CD4-positive, alpha-beta memory T cell (primary cell): ENCODE measurements at places on chromosomes 11 and 22. TPM values are rescaled to one million over a fixed set of nuclear protein-coding genes. Genes with fewer than 3 reads are reported as not detected.
A peak's percentile ranks its signal among the peaks of the same experiment; 100 is the strongest.

DNA sequence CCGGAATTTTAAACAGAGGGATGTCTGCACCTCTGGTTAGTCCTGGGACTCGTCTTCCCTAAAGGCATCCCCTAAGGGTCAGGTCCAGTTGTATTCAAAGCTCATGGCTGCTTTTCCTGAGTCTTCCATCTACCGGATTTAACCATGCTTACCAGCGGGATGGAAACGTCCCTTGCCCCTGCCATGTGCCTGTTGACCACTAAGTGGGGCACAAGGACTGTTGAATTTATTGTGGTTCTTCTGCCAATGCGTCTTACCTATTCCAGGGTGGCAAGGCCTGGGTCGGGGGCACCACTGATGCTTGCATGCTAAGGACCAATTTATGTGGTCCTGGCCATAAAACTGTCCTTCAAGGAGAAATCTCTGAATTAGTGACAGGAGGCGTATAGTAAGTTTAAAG lies 25.6 kb downstream of the ANKRD42 start:
- no peaks in the 10 kb centered on the region for H3K4me1 ChIP-seq
- H3K4me3 ChIP-seq = no peak overlapping the region
- no peak for DNase-seq

DNA sequence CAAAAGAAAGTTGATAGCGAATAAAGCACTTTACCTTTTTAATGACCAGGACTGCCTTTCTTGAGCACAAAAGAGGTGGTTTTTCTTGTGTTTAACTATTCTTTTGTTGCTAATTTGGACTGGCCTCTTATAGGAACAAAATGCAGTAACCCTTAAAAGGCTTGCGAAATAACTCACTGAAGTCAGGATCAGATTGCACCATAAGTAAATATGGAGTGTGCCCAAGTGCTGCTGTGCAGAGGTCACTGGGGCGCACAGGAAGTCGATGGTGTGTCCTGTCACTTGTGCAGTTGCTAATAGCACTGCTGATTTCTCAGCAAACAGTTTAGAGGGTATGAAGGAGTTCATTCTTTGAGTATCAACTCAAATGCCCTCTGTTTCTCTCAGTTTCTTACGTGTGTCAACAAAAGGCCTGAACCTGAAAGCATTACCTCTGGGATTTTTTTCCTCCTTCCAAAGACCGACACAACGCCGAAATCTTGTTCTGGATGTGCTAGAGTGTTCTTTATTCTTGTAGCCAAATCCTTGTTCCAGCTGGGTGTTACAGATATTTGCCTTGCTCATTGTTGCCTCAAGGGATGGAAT lies 71.3 kb downstream of the ATXN10 start:
- no peaks in the 10 kb centered on the region for H3K4me1 ChIP-seq
- no peak overlapping the region for H3K27ac ChIP-seq
- H3K36me3 ChIP-seq = peaks cover 47% of the 10 kb centered on the region
- no peak for DNase-seq
- H3K27me3 ChIP-seq = no peaks in the 10 kb centered on the region

DNA sequence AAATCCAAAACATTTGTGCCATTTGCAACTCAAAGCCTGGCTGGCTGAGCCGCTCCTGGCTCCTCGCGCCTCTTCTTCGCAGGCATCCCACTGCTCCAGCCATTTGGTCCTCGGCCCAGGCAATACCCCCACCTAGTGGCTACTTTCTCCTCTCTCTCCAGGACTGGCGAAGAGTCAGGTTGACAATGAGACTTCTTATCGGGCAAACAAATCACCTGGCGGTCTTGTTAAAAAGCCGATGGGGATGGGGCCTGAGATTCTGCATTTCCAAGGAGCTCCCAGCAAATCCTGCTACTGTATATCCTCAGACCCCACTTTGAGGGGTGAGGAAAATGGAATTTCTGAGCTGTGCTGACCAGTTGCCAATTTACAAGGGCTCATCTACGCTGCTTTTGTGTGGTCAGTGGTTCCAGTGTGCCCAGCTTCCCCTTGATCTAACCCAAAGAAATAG lies 89.0 kb downstream of the ISX start:
- DNase-seq = peak; percentile 5
- H3K27ac ChIP-seq = no peak overlapping the region
- H3K27me3 ChIP-seq = no peaks in the 10 kb centered on the region

DNA sequence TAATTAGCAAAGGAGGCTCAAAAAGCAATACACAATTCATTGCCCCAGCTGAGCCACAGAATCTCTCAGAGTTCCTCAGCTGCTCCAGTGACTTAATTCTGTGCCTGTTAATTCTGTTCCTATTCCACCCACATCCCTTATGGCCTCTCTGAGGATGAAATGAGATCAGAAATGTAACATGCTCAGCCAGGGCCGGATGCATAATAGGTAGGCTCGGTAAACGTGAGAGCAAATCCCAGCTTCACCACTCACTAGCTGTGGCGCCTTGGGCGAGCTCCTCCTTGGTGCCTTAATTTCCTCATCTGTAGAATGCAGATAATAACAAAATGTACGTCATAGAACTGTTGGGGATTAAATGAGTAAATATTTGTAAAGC lies 42.8 kb upstream of the DKK3 start:
- H3K27ac ChIP-seq = no peak overlapping the region
- no peaks in the 10 kb centered on the region for H3K4me1 ChIP-seq
- H3K36me3 ChIP-seq = no peaks in the 10 kb centered on the region
- no peak overlapping the region for H3K4me3 ChIP-seq
- no peak for DNase-seq

- no peak overlapping the region for H3K27ac ChIP-seq
- DNase-seq = no peak
Observed at GRCh38 chr11:69401715-69402114, 79.7 kb upstream of the LINC01488 start.

- no peak overlapping the region for H3K27ac ChIP-seq
- H3K4me3 ChIP-seq = no peak overlapping the region
- H3K36me3 ChIP-seq = no peaks in the 10 kb centered on the region
- no peaks in the 10 kb centered on the region for H3K27me3 ChIP-seq
- no peaks in the 10 kb centered on the region for H3K4me1 ChIP-seq
- no peak for DNase-seq
Observed at GRCh38 chr11:112880495-112880894, 80.7 kb upstream of the NCAM1 start.

DNA sequence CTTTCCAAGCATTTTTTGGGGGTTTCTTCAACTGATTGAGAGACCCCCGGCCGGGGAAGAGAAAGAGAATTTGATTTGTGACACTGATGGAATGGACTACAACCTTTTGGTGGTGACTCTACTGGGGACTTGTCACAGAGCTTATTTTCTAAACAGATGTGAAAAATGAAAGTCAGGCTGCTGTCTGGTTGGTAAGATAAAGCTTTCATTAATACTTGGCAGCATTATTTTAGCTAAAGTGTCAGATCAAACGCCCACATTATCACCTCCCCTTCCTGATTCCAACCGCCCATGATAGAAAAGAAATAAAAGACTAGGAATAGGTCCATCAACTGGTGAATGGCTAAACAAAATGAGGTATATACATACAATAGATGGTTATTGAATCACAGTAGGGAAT lies 45.6 kb upstream of the EHF start:
- no peak overlapping the region for H3K27ac ChIP-seq
- DNase-seq = no peak
- peaks cover 6% of the 10 kb centered on the region for H3K27me3 ChIP-seq
- H3K4me1 ChIP-seq = no peaks in the 10 kb centered on the region
- no peak overlapping the region for H3K4me3 ChIP-seq
- H3K36me3 ChIP-seq = no peaks in the 10 kb centered on the region

- no peaks in the 10 kb centered on the region for H3K27me3 ChIP-seq
- no peak overlapping the region for H3K27ac ChIP-seq
- no peak overlapping the region for H3K4me3 ChIP-seq
- no peak for DNase-seq
- H3K36me3 ChIP-seq = no peaks in the 10 kb centered on the region
- H3K4me1 ChIP-seq = peaks cover 67% of the 10 kb centered on the region
Observed at GRCh38 chr11:47916361-47916841, 64.0 kb upstream of the PTPRJ start.

DNA sequence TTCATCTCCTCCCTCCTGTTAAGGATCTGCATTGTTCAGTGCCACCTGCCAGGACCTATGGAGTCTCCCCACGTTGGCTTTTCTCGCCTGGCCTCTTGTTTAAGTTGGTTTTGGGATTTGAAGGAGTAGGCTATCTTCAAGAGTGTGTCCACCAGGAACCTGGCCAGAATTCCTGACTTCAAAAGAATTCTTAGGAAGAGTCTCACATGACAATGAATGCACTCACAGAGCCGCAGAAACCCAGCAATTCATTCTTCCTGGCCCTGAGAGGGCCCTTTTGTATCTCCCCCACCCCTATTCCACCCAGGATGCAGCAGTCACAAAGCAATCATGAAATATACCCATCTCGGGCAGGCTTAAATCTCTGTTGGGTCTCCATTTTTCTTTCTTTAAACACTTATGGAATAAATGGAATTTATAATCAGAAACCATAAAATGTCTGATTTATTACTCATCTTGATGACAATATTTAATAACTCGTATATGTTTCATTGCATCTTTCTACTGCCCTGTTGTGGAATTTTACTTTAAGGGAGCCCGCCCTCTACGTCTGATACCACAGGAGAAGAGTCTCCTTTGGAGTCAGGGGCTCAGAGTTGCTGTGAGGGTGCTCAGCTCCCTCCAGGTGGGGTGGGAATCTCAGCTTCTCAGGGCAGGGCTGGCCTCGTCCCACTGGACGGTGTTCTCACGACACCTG lies 507.0 kb downstream of the NTM start:
- H3K36me3 ChIP-seq = no peaks in the 10 kb centered on the region
- H3K4me1 ChIP-seq = no peaks in the 10 kb centered on the region
- H3K4me3 ChIP-seq = no peak overlapping the region
- H3K27ac ChIP-seq = no peak overlapping the region

GRCh38 chr11:2579315-2580060 lies 120.3 kb downstream of the KCNQ1OT1 start:
- no peak for DNase-seq
- no peaks in the 10 kb centered on the region for H3K36me3 ChIP-seq
- no peak overlapping the region for H3K4me3 ChIP-seq
- no peaks in the 10 kb centered on the region for H3K4me1 ChIP-seq
- no peak overlapping the region for H3K27ac ChIP-seq
- H3K27me3 ChIP-seq = no peaks in the 10 kb centered on the region

GRCh38 chr11:6666302-6667183 lies 10.9 kb upstream of the DCHS1 start:
- no peak overlapping the region for H3K4me3 ChIP-seq
- H3K36me3 ChIP-seq = no peaks in the 10 kb centered on the region
- H3K27ac ChIP-seq = no peak overlapping the region
- H3K27me3 ChIP-seq = no peaks in the 10 kb centered on the region
- no peak for DNase-seq

GRCh38 chr22:22893891-22894739 lies 6.5 kb downstream of the IGLL5 start:
- H3K36me3 ChIP-seq = no peaks in the 10 kb centered on the region
- no peak for DNase-seq
- no peak overlapping the region for H3K4me3 ChIP-seq
- no peaks in the 10 kb centered on the region for H3K27me3 ChIP-seq
- H3K27ac ChIP-seq = no peak overlapping the region

The C11orf87 gene
- not detected for total RNA-seq

The USP2 gene
- 0.17 TPM for total RNA-seq

The GPR83 gene
- not detected for total RNA-seq

The MFNG gene
- 213 TPM for total RNA-seq

The NAV2 gene
- total RNA-seq = 6.2 TPM
